ENCODE measurements at places on chromosomes 12 and 14.

GRCh38 chr14:106845286-106846087, 1319.1 kb downstream of the TMEM121 start:
- no peak for DNase-seq

GRCh38 chr12:21818627-21819026, 44.1 kb upstream of the KCNJ8 start:
- DNase-seq = peak; percentile 67

- DNase-seq = no peak
Measured at GRCh38 chr12:50984586-50985298, 32.4 kb downstream of the HIGD1C start.

- DNase-seq = no peak
Measured at GRCh38 chr14:100892496-100893227, 10.9 kb downstream of the RTL1 start.

GRCh38 chr12:100326208-100326607, 30.7 kb upstream of the SLC17A8 start:
- no peak for DNase-seq

DNA sequence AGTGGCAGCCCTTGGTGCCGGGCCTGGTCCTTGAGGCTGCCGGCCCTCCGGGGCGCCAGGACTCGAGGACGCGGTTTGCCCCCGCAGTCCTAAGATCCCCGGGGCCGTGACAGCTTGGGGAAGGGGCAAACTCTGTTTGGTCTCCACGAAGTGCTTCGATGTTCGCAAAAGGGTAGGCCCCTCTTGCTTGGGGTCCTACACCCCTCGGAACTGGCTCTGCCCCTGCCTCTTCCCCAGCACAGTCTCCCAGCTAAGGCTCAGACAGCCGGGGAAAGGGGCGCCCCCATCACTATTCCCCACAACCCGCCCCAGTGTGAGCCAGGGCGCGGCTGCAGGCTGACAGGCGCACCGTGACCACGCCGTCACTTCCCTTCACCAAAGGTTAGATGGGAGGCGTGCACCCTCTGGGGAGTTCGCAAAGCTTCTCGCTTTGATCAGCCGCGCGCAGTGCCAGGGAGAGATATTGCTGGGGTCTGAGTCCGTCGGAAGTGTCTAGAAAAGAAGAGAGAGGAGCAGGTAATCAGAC, 7.2 kb upstream of the OTX2 start:
- DNase-seq = no peak

- DNase-seq = peak; percentile 67
Measured at GRCh38 chr12:14326699-14327098, 38.8 kb upstream of the ATF7IP start.

DNA sequence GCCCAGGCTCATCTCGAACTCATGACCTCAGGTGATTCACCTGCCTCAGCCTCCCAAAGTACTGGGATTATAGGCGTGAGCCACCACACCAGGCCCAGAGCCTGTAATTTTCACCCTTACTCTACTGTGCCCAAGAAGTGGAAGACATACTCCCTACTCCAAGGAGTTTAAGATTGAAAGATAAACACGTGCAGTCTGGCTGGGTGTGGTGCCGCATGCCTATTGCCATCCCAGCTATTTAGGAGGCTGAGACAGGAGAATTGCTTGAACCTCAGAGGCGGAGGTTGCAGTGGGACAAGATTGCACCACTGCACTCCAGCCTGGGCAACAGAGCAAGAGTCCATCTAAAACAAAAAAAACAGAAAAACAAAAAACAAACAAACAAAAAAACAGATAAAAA, 90.0 kb downstream of the NINJ2 start:
- no peak for DNase-seq

DNA sequence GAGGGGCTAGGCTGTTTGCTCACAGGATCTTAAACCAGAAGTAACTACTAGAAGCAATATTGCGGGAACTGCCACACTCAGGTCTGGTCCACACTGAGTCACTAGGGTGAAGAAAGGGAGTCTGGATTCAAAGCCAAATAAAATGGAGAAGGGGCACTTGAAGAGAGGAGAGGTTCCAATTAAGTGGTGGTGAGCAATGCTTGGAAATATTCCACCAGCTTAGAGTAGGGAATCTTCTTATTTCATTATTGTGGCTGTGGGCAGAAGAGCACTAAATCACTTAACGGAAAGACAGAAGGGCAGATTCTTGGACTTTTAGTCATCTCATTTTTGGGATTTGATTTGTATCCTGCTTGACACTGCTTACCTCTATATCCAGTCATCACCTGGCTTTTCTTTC, 48.6 kb upstream of the PPP1R12A start:
- peak; percentile 96 for DNase-seq

DNA sequence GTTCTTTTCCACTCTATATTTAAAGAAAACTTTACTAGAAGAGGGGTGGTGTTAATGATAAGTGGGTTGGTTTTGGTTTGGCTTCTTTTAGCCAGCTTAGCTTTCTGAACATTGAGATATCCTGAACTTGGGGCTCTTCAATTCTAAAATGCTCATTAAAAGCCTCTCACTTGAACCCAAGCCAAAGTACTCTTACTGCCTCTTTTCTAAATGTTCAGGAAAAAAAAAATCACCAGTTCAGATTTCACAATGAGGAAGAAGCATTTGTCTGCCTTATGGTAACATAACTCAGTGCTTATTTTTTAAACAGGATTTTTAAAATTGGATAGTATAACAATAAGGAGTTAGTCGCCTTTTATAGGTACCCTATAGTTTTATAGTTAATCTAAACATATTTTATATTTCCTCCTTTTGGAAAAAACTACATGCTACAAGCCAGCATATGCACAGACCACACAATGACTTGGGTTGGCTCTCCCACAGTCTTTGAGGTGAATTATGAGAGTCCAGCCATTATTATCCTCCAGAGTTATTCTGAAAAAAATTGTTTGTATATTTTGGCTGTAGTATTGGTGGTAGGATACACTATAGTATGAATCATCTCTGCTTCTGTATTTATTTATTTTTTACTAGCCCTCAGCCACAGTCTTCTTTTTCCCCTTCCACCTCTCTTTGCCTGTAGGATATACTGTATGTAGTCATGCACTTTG, 195.5 kb upstream of the TMPO start:
- peak; percentile 1 for DNase-seq

DNA sequence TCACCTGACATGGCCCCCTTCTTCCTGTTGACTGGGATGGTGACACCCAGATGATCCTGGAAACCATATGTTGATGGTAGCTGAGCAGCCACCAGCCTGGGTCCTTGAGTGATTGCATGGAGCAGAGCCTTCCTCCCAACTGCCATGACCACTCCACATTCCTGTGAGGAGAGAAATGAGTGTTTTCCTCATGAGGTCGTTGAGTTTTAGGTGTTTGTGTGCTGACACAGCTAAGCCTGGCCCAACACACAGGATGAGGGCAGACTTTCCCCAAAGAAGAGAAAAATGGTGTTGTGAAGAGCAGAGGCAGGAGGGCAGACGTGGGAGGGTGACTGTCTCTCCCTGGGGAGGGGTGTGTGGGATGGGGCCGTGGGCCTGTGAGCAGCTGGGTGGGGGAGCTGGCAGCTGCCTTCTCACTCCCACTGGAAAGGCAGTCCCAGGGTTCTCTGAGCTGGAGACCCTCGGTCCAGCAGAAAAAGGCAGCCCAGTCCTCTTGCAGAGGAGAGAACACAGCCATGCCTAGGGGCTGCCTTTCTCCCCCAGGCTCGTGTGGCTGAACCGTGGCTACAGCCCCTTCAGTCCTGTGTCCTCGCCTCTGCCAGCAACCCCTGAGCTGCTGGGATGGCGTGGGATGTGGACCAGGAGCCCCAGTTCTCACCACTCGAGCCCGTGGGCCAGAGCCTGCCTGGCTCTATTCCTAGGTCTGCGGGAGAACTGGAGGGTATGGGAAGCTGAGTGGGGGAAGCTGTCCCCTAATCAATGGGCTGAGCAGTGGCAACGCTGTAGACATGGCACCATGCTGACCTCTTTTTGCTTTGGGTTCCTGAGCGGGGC, 257.0 kb downstream of the ADGRD1 start:
- no peak for DNase-seq

DNA sequence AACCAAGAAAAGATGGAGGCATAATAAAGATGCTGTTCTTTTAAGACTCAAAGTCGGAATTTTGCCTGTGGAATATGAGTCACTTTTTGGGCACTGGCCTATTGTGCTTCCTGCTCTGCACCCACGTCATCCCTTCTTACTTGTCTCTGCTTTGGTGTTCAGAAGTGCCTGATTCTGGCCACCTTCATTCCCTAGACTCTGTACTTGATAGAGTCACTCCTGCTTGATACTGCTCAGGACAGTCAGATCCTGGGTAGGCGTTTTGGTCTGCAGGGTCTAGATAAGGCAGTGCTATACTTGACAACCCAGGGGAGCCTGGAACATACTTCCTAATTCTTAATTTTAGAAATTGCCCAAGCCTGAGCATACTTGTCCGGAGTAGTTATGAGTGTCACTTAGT, 1.9 kb downstream of the LRRK2 start:
- DNase-seq = peak; percentile 80

- DNase-seq = no peak
Measured at GRCh38 chr14:98368221-98368620, 903.8 kb downstream of the BCL11B start.

GRCh38 chr14:42428996-42429395, 822.3 kb downstream of the LRFN5 start:
- DNase-seq = no peak

DNA sequence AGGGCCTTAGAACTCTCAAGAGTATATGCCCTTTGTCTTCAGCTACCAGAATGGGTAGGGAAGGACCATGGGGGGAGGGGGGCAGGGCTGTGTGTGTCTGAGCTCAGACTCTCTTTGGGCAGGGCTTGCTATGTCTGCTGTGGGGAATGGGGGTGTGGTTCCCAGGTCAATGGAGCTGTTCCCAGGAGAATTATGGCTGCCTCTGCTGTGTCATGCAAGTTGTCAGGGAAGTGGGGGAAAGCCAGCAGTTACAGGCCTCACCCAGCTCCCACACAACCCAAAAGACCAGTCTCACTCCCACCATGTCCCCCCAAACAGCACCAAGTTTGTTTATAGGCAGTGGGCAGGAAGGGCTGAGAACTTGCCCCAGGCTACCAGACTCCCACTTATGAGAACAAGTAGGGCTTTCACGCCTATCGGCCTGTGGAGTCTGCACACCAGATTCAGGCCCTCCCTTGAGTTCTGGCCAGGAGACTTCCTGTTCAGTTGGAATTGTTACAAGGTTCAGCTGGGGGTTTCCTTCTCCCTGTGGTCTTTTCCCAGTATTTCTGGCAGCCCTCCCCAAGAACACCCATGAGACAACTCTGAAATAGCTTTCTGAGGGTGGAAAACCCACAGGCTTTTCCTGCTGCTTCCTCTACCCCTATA, 6.1 kb upstream of the SERPINA11 start:
- DNase-seq = peak; percentile 39

DNA sequence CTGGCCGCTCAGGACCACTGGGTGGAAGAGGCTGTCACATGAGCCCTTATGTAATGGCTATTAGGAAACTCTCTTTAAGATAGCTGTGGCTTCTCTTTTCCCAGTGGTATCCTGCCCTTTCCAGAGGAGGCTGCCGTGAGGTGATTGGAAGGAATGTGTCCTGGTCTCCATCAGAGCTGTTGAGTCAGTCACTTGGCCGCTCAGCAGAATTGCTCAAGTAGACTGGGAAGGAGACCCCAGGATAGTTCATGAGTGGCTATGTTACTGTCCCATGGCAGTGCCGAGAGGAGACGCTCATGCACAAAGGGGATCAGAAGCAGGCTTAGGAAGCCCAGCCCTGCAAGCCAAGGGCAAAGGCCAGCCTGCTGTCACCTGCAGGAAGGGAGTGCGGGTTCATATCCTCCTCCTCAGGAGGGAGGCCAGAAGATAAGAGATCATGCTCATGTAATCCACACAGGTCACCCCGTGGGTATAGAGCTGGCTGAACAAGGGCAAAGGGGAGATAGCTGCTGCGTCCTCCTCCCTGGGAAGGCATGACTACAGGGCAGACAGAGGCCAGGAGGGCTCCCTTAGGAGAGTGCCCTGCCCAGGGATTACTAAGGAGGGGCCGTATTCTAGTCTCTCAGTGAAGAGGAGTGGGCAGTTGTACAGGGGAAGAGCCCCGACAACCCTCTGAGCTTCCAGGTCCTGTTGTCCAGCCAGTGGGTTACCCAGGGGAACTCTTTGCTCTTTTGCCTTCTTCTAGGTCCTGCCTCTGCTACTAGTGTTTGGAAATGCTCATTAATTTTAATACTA, 137.0 kb upstream of the MAX start:
- DNase-seq = peak; percentile 92

- peak; percentile 85 for DNase-seq
Measured at GRCh38 chr12:111636209-111636945, 37.3 kb upstream of the ATXN2 start.

GRCh38 chr12:51326698-51327439, 2.9 kb upstream of the BIN2 start:
- DNase-seq = peak; percentile 90

- DNase-seq = no peak
Measured at GRCh38 chr12:109589691-109590245, 16.2 kb downstream of the MVK start.

DNA sequence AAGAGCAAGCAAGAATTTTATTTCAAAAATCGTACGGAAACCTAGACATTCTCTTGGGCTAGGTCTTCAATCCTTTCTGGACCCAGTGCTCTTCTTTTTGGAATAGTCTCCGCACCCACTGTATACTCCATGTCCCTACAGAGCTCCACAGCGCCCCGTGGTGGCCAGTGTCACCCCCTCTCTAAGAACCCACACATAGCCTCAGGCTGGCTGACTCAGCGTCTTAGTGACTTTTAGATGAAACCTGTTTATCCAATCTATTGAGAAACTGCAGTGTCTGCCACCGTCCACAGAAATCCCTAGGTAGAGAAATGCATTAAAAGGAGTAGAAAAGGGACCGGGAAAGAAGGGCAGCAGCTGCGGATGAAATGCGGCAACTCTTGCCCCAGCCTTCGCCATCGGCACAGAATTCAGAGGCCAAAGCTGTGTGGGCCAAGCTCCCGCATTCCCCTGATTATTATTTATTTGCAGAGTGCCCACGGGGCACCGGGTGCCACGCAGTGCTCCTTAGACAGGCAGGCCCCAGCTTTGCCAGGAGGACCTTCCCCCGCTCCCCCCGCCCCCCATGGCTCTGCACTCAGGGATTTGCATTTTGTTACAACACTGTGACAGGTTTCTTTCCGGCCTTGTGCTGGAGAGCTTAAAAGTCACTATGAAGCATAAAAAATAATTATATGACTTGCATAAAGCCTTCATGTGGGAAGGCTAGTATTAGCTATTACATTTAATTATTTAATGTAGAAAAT, 170.1 kb upstream of the FKBP4 start:
- peak; percentile 67 for DNase-seq

DNA sequence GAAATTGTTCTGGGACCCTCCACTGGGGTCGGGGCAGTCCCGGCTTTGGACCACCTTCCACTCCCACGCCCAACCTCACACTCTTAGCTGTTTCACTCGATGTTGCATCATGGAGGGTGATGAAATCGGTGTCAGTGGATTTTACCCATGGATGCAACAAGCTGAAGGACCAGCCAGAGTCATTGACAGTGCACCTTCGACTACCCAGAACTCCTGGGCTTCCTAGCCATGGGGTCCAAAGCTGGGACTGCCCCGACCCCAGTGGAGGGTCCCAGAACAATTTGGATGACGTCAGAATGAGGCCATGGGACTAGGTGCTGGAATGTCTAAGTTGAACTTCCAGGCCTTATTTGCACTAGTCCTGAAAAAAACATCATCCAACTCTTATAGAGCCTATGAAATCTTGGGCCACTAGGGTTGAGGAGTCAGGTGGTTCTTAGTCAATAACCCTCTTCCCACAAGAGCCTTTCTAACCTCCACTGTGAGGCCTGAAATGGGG, 882 bp upstream of the IL23A start:
- DNase-seq = no peak
